ENCODE measurements at places on chromosomes 1 and 21.

- DNase-seq, result no peak
Observed at GRCh38 chr1:80509965-80510522, 1290.7 kb upstream of the ADGRL2 start.

DNA sequence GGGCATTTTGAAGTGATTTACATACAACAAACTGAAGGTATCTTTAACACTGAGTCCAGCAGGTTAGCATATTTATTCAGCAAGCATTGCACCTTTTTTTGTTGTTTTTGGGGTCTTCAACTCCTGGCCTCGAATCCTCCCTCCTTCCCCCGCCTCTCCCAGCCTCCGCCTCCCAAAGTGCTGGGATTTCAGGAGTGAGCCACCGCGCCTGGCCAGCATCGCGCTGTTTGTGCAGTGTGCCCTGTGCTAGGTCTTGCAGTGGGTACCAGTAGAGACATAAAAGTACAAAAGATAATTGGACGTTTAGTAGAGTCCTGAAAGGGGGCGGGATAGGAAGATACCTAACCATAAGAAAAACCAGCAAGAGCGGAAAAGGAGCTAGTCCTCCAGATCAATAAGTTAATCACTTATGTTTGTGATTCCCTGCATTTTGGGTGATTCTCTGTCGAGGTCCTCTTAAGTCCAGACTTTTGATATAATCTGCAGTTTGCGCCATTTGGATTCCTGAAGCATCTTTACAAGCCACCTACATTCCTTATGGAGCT is 111.8 kb downstream of the OSBPL9 start:
- DNase-seq, result no peak

DNA sequence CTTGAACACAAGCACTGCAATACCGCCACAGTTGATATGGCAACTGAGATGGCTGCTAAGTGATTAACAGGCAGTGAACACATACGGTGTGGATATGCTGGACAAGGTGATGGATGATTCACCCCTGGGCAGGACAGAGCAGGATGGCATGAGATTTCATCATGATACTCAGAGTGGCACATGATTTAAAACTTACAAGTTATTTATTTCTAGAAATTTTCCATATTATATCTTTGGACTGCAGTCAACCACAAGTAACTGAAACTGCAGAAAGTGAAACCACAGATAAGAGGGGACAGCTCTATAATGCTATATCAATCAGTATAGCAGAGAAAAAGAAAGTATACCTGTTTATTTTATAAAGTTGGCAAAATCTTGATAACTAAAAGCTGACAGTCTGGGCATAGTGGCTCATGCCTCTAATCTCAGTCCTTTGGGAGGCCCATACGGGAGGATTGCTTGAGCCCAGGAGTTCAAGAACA is 47.9 kb downstream of the PHACTR4 start:
- DNase-seq, result no peak

DNA sequence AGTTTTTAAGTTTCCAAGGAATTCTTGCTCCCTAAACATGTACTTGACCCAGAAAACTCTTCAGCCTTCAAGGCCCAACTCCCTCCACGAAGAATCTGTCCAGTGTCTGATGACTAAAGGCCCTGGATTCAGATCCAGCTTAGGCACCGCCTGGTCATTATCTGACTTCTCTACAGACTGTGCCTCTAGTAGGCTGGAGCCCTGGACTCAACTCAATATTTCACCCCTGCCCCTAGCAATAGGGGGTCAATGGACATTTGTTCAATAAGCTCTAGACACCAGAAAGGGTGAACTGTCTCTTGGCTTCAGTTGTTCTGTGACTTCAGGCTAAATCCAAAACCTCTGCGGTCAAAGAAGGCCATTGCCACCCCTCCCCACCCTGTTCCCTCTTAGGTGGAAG is 34.5 kb downstream of the NUAK2 start:
- DNase-seq, result no peak

DNA sequence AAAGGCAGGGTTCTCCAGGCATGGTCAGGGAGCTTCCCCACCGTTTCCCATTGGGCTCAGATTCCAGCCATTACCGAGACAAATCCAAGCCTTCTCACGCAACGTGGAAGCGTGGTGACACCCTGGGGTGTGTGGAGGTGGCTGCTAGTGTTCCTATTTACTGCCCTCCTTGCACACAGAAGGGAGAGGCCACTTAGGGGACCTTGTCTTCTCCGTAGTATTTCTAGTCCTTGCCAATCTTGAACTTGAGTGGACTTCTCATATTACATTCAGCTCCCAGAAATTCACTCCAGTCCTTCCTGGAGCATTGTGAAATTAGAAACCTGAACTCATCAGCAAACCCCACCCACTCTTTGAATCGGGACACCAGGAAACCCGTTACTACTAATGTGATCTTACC is 131.6 kb downstream of the AJAP1 start:
- no peak for DNase-seq

DNA sequence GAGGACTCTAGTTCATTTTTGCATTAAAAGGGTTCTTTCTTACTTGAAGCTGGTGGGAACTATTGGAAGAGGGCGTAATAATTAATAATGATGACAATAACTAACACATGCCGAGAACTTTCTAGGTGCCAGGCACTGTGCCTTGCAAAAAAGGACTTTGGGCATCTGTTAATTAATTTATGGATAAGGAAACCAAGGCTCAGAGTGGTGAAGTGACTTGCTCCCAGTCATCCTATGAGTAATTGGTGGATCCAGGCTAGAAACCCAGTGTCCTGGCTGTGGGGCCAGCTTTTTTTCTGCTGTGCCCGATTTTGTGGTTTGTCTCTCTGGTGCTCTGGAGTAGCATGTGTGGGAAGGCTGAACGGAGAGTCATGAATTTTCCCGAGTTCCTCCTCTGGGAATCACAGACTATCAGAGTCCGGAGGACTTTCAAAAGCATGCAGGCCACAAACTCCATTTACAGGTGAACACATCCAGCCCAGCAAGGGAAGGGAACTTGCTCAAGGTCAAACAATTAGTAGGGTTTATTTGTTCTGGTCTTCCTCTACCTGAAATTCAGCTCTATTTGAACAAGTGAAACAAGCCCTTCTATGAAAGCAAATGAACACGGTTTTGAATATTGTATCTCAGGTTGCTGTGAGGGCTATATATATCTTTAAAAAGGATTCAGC is 23.4 kb downstream of the ROR1 start:
- no peak for DNase-seq

DNA sequence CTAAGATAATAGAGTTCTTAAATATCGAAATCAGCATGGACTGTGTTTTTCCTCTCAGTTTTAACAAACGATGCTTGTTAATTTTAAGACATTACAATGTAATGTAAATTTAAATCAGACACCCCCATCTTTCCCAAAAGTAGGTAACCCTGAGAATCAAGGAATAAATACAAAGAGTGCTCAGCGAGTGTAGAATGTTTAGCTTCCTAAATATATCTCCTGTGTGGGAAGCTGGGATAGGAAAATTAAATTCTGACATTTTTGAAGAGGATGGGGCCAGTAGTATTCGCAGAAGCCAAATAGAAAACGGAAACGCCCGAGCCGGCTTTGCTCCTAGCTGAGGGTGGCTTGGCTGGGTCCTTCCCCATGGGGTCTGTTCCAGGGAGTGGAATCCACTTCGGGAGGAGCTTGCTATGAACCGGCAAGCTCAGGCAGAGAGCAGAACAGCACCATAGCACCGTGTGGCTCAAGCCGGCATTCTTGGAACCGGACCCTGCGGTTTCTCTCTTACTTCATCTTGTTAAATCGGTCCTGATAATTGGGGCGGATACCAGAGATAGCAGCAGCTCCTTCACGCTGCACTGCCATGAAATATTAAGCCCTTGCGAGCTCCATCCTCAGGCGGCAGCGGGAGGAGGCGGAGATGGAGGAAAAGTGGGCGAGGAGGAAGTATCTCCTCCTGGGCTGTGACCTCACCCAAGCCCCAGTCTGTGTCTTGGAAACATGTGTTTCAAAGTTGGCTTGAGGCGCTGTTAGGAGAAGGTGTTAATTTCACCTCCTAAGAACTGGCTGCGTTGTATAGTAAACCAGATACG is 24.9 kb downstream of the MAP3K7CL start:
- no peak for DNase-seq

DNA sequence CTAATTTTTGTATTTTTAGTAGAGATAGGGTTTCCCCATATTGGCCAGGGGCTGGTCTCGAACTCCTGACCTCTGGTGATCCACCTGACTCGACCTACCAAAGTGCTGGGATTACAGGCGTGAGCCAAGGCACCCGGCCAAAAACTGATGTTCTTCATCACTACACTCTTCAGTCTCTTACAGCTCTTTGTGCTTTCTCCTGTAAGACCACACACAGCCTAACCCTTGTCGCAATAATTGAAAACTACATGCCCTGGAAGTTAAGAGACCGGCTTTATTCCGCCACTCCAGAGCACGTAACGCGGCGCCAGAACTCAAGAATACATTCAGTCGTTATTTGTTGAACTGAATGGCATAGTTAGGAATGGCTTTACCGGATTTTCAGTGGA is 552 bp downstream of the GPATCH4 start:
- DNase-seq, result no peak

GRCh38 chr1:111907321-111907720 is 82.1 kb downstream of the KCND3 start:
- no peak for DNase-seq

DNA sequence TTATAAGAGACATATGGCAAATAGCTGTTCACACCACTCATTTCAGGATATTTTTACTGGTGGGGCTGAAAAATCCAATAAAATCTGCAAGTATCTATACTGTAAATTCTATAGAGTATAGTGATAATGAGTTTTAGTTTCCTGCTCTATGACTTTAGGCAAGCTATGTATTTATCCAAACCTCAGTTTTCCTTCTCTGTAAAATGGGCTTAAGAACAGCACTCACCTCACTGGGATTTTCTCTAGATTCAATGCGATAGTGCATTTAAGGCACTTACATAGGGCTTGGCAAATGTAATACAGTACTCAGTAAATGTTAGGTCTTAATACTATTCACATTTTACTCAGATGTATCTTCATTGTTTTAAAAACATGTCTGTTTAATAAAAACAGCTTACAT is 168.7 kb downstream of the ATG4C start:
- DNase-seq, result no peak

DNA sequence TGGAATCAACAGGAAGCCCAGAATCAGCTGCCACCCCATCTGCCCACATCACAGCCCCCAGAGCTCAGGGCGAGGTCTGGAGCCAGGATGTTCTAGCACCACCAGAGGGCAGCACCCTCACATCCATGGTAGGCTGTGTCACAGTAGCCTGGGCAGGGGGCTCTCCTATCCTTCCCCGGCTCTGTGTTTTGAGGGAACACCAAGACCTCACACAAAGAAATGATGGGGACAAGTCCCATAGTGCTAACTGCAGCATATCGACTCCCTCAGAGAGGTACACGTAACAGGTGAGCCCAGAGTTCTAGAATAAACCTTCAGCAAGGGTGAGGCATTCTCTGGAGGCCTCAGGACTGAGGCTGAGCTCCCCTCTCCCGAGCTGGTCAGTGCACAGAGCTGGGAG is 2.3 kb upstream of the KCNC4 start:
- peak; percentile 36 for DNase-seq

DNA sequence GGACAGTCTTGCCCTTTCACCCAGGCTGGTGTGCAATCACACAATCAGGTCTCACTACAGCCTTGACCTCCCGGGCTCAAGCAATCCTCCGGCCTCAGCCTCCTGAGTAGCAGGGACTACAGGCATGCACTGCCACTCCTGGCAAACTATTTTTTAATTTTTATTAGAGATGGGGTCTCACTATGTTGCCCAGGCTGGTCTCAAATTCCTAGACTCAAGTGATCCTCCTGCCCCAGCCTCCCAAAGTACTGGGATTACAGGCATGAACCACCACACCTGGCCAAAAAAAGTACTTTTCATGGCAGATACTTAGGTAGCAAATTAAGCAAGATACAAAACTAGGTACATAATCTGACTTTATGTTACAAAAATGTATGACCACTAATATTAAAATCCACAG is 8.3 kb downstream of the EIF4G3 start:
- DNase-seq, result no peak

DNA sequence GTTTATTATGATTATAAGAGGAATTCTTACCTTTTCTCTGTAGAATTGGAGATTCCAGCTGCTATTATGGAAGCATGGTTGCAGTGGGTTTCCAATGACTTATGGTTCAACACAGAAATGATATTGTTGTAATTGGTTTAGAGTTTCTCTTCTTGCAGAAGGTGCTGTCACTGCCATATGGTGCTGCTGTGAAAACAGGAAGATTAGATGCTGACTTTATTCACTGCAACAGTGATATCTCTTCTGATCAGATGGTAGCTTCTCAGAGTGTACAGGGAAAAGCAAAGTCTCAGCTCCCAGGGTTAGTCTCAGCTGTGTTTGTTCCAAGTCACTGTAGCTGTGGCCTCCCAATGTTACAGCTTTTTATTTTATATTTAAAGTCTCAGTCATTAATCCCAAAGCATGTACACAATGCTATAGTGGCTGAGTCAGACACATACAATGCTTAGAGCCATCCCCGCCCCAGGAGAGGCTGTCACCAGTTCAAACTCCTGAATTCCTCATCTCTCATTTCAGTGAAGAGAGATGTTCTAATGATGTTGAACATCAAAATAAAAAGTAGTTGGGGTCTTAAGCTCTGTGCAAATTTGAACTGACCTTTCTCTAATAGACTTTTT is 42.7 kb upstream of the RGS2 start:
- no peak for DNase-seq

DNA sequence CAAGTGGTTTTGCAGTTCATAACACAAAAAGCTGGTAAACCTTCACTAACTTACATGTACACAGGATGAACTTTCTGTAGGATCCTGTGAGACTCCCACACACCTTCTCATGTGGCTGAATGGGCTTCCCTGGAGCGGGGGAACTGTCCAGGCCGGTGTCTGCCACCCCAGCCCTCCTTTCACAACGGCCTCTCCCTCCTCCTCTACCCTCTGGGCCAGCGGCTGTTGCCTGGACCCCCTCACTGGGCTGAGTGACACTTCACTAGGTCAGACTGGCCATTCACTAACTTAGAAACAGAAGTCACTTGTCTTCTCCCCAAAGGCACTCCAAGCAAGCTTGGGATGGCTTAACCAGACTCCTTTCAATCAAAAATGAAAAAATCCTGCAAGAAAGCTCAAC is 16.1 kb downstream of the SSU72 start:
- DNase-seq, result no peak

DNA sequence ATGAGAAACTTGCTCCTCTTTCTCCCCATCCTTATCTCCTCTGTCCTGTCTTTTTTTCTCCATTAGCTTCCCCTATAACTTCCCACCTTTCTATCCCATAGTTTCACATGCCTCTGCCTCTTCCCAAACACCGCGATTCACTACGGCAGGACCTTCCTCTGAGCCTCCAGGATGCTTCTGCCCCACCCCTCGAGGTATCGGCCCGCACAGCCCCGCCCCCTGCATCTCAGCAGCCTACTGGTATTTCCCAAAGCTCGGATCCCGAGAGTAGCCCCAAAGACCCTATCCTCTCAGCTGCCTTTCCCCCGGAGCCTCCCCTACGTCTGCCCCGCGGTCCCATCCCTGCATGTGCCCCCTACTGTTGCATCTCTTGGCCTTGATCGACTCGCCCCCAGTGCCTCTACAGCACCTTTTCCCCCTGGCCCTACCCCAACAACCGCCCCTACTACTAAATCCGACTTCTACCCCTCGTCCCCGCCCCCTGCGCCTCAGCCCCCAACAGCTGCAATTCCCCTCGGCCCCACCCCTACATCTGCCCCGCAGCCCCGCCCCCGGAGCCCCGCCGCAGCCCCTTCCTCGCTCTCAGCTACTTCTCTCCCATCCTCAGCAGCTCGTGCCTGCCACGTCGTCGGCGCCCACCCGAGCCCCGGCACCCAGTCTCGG is 512 bp downstream of the PIAS3 start:
- no peak for DNase-seq

- no peak for DNase-seq
Observed at GRCh38 chr1:101284021-101284420, 47.2 kb downstream of the S1PR1 start.

Data from stimulated activated CD8-positive, alpha-beta memory T cell treated with anti-CD3 and anti-CD28 coated beads, Interleukin-15, amount 100 ng/mL, for 4 hours (primary cell).